ENCODE measurements at places on chromosomes 7 and 10. TPM values are rescaled to one million over a fixed set of nuclear protein-coding genes. Genes with fewer than 3 reads are reported as not detected.

DNA sequence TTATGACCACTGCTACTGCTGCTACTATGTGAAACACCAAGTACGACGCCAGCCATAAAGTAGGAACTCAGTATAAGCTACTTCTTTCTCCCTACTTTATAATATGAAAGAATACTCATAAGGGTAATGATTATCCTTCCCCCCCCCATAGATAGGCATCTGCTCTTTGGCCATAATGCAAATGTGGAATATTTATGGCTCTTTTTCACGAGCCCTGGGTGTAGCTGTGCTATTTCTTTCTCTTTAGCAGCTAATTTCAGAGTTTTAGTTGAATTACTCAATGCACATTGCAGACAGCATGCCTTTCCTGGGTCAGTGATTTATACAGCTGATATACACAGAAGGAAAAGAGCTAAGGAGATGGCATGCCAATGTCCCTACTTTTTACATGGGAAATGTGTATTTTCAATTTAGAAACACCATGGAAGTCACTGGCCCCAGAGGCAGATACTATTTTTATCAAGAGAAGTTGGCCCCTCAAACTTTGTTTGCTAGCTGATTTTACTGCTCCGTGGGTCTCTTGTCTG is 234.1 kb upstream of the KIAA1217 start:
- no peak for DNase-seq

- DNase-seq: no peak
Observed at GRCh38 chr10:30518907-30519306, 84.9 kb downstream of the MAP3K8 start.

GRCh38 chr7:81956520-81956919 is 186.7 kb upstream of the HGF start:
- DNase-seq: peak; percentile 68

- DNase-seq: no peak
Observed at GRCh38 chr7:128076196-128076795, 45.1 kb upstream of the LRRC4 start.

DNA sequence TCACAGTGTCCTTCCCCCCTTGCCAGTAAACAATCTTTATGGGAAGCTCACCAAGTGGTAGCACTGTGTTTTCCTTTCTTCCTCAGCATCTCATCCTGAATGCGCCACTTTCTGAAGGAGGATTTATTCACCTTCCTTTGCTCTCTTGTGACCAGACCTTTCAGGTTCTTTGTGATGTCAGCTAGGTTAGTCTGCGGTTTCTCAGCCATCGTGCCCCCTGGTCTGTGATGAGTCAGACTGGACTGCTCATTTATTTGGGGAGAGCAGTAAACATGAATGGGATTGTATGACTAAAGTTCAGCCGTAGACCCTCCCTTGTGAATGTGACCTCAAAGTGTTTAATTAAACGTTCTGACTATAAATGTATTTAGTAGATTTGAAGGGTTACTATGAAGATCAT is 235.1 kb upstream of the CELF2 start:
- DNase-seq: peak; percentile 14

DNA sequence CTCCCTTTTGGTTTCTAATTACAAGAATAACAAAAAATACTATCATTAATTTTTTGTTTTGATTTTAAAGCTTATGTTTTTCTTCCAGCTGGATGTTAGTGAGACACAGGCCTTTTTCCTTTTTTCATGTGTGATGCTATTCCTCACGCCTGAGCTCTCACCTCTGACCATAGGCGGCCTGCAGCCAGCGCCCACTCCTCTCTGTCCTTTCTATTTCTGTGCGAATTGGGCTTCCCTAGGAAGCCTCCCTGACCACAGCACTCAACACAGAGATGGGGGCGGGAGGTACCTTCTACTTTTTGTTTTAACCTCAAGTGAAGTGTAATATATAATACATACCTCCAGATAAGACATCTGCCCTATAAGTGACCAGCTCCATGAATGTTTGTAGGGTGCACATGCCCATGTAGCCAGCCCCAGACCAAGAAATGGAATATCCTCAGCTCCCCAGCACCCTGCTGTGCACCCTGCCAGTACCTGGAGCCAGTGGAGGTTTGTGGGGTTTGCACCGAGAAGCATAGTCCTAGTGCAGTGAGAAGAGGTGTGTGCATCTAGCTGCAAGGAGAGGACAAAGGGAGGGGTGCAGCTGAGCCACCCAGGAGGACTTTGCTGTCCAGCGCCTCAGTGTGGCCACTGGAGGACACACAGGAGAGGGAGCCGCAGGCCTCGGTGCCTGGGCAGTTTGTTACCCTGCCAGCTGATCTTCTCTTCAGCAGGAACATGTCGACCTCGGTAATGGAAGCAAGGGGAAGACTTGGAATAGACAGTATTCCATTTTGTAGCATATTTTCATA is 38.5 kb downstream of the BNIP3 start:
- DNase-seq: peak; percentile 51

- peak; percentile 68 for DNase-seq
Observed at GRCh38 chr7:151060416-151061212, 1.2 kb downstream of the SLC4A2 start.

- no peak for DNase-seq
Observed at GRCh38 chr10:131027256-131027655, 284.3 kb downstream of the TCERG1L start.

DNA sequence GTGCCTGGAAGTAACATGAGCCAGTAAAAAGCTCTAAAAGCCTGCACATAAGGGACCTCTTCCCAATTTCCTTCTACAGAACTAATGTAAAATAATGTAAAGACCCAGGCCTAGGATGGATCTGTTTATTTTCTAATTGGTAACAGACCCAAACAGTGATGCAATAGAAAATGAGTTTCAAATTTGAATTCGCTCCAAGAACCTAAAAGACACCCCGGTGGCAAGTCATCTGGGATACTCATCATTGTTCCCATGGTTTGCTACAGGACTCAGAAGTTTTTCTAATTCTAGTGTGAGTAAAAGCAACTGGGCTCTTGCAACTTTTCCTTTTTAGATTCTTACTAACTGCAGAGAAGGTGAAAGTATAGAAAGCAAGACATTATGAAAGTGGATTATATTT is 271.3 kb upstream of the CACNA2D1 start:
- no peak for DNase-seq

The IFIT3 gene
- total RNA-seq: 32.0 TPM

The PSTK gene
- 5.6 TPM for total RNA-seq

The ITPRID1 gene
- not detected for total RNA-seq

The MALRD1 gene
- total RNA-seq: not detected

All from LHCN-M2 (cell line).